Neural progenitor cell (in vitro differentiated cells): ENCODE measurements at places on chromosomes 12 and 14. TPM values are rescaled to one million over a fixed set of nuclear protein-coding genes. Genes with fewer than 3 reads are reported as not detected.

GRCh38 chr14:61469781-61470180, 148.4 kb downstream of the PRKCH start:
- H3K36me3 ChIP-seq: no peaks in the 10 kb centered on the region
- DNase-seq: no peak
- no peaks in the 10 kb centered on the region for H3K27me3 ChIP-seq
- H3K4me3 ChIP-seq: peak overlapping the region; percentile 29
- peaks cover 34% of the 10 kb centered on the region for H3K4me1 ChIP-seq

- H3K27me3 ChIP-seq: peaks cover 8% of the 10 kb centered on the region
- no peak overlapping the region for H3K27ac ChIP-seq
- DNase-seq: no peak
- H3K4me3 ChIP-seq: no peak overlapping the region
- no peaks in the 10 kb centered on the region for H3K36me3 ChIP-seq
Measured at GRCh38 chr14:77043984-77044485, 15.5 kb upstream of the IRF2BPL start.

DNA sequence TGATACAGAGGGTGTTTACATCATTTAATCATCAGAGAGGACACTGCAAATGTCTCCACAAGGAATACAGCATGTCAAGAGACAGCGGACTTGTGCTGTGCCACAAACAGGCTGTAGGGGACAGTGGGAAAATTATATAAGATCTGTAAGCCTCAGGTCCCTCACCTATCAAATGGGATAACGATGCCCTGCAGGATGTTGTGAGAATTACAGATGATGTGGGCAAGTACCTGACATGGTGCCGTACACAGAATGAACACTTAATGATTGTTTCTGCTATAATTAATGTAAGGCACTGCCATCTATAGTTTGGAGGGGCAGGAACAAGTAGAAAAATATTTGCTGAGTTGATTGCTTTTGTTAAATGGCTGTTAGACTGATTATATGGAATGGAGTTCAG, 81.9 kb upstream of the GTF2A1 start:
- H3K27ac ChIP-seq: no peak overlapping the region

Gene FZD10
- 0.11 and 0.81 TPM in 2 replicates for total RNA-seq
